ENCODE measurements at places on chromosomes 3 and 15.

DNA sequence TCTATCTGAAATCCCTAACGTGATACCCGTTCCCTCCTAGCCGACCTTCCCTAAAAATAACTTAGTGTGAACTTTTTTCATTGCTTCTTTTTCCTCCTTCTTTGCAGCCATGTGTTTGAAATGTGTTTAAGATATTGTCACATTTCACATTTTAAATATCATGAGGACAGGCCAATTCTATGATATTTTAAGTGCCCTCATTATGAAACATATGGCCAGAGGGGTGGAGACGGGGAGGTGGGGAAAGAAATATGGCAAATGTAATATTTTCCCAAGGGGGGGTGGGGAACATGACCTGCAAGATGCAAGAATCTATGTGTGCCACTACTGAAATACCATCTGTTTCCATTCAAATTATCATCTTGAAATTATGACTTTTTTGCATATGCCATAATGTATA lies 1039.2 kb downstream of the AGBL1 start:
- DNase-seq = no peak

- no peak for DNase-seq
These were observed 371.7 kb upstream of the RGMA start for GRCh38 chr15:93460717-93461116.

DNA sequence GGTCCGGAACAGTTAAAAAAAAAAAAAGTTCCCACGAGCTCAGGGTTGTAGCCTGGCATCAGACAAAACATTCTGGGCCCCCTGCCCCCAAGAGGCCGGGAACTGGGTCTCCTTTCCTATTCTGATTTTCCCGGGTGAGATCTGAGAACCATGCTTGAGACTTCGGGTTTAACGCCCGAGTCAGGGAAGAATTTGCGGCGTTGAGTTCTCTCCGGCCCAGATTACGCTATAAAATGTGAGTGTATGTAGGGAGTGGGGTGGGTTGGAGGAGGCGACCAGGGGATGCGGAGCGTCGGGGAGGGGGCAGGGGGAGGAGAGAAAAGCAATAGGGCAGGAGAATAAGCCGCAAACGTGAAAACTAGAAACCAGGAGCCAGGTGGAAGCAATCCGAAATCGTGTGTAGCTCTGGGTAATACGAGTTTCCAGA lies 2.7 kb downstream of the ZIC1 start:
- peak; percentile 52 for DNase-seq

DNA sequence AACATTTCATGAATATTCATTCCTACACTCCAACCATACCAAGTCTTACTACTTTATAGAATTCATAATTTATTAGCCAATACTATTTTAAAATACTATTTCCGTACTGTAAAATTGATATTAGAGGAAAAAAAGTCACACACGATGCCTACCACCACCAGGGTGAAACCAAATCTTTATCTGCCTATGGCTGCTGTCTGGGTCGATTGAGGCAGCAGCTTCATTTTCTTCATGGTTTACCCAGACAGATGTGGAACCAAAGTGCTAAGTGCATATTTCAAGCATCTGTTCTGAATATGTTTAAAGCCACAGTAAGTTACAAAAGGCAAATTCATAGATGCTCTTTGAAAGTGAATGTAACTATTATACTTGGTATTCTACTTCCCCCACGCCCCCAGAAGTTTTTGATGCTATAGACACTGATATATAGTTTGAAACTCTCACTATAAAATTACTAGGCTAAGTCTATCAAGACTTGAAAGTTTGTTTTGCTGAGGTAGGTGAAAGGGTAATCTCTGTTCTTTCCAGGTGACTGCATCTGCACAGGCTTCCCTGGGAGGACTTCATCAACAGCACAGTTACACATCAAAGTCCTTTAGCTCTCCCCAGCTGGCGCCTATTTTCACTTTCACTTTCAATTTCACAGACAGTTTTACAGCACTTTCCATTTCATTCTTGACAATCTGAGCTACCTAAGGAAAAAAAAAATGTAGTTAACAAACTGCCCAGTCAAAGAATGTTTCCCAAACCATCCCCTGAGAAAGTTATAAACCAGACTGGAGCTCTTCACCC lies 113.9 kb downstream of the POLQ start:
- DNase-seq = peak; percentile 56

DNA sequence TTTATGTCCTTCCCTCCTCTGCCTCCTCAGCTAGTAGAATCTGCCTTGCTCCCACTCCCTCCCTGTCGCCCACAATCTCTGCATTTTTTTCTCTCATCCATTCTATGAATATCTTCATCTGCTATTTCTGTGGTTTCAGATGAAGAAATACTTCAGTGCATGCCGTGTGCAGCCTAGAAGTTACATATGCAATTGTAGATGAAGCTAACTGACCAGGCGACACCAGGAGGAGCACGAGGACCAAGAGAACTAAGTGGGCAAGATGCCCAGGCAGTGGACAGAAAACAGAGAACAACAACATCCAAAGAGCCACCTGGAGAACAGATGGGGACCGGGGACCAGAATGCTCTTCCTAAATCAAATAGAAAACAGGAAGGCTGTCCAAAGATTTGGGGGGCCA lies 121.4 kb upstream of the ATP11B start:
- DNase-seq = peak; percentile 47

- DNase-seq = no peak
These were observed 35.5 kb downstream of the CYFIP1 start for GRCh38 chr15:22944651-22945050.

- peak; percentile 54 for DNase-seq
These were observed 126.7 kb upstream of the PRICKLE2 start for GRCh38 chr3:64351713-64352638.

- DNase-seq = peak; percentile 80
These were observed 787.7 kb downstream of the MCTP2 start for GRCh38 chr15:95018888-95019545.

DNA sequence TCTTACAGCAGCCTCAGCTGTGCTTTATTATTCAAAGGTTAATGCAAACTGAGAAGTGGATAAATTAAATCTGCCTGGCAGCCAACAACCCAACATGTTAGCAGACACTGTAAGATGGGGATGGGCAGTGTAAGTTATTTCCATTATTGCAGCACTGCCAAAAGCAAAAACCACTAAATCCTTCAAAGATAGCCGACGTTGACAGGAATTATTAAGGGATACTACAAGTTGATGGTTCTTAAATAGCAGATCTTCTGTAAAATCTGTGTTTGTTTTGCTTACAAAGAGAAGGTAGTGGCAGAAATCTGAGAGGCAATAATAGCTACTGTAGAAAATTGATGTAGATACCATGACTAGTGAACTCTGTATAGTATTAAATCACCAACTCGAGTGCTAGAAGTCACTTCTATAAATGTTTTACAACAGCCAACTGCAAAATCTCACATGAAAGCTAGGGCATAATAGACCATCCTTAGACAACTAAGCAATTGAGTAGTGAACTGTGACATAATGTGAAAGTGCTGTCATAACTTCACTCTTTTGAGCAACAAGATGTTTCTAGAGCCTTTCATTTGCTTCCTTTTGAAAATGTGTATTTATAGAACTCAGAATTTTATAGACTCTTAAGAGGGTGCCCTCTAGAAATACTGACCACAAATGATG lies 278.6 kb downstream of the UBE2E2 start:
- no peak for DNase-seq

GRCh38 chr15:51706291-51706690 lies 25.0 kb downstream of the SCG3 start:
- DNase-seq = peak; percentile 16

- DNase-seq = no peak
These were observed 42.9 kb downstream of the COLQ start for GRCh38 chr3:15478640-15478979.

DNA sequence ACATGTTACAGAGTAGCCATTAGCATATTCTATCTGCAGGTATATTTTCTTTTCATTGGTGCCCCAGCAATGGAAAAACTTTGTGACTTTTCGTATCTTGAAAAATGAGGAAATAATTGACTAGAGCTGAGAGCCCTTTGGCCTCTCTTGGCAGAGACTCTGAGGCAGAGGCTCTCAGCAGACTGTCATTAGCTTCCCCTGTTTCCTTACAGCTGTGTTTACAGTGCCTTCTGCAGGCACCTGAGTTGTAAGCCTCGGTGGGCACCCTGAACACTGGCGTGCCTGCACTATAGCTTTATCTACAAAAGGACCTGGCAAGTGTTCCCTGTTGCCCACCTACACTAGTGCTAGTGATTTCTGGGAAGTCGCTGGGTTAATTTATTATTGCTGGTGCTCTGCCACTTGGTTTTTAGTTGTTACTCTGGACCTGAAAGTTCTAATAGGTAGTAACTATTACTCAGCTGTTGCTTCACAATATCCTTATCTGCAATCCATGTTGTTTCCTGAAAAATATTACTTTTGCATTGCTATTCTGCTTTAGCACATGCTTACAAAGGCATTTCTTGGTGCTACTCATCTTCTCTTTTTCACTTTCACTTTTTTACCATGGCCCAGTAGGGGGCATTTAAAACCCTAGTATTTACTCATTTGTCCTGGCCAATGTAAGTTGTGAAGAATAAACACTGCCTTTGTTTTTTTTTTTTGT lies 7.8 kb upstream of the GPR171 start:
- DNase-seq = no peak

DNA sequence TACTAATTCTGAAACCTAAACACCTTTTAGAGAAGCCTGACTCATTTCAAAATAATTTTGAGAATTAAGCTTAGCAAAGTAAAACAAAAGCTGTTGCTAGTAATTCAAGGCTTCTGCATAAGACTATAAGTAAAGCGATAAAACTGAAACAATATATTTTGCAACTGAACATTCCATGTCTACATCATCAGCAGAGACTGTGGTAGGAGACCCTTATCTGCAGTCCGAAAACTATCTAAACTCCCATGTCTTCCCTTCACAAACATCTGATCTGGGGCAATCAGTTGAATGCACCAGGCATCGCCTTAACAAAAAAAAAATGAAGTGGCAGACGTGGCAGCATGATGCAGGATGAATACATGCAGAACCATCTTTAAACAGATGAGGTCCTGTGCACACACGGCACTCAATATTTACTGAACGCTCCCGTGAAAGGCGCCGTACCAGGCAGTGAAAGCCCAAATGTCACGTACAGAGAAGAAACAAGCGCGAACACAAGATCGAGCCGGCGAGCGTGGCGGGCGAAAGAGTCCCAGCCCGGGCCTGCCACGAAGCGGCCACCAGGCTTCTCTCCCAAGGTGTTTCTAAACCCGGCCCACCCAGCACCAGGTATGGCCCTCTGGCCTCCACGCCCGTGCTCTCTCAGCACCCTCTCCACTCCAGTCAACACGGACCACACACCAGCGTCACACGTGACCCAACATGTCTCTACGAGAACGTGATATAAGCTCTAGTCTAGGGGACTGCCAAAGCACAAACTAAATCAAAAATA lies 63.0 kb downstream of the CHSY1 start:
- DNase-seq = peak; percentile 65

- peak; percentile 62 for DNase-seq
These were observed 12.2 kb upstream of the IFT57 start for GRCh38 chr3:108234387-108234957.

DNA sequence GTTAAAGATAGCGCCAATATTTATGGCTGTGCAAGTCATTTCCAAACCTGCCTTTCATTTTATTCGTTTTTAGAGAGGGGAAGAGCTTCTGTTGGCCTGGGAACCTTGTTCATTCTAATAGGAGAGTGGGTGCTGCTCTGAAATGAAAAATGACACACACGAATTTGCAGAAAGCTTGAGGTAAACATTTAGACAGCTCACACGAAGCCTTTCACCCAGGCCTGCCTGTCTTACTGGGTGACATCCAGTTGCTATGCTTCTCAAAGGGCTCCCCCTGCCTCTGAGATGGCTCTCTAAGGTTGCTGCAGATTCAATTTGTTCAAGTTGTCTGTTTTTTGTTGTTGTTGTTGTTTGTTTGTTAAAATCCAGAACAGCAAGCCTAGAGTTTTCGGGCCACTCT lies 18.2 kb downstream of the PEX5L start:
- DNase-seq = no peak

- DNase-seq = peak; percentile 35
These were observed 2.0 kb upstream of the RPUSD2 start for GRCh38 chr15:40567111-40567510.

DNA sequence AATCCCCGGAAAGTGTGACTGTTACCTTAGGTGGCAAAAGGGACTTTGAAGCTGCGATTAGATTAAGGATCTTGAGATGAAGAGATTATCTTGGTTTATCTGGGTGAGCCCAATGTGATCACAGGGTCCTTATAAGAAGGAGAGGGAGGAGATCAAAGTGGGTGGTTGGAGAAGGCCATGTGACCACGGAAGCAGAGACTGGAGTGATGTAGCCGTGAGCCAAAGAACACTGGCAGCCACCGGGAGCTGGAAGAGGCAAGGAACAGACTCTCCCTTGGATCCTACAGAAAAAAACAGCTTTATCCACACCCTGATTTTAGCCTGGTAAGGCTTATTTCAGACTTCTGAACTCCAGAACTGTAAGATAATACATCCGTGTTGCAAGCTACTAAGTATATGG lies 29.9 kb downstream of the CRABP1 start:
- no peak for DNase-seq

DNA sequence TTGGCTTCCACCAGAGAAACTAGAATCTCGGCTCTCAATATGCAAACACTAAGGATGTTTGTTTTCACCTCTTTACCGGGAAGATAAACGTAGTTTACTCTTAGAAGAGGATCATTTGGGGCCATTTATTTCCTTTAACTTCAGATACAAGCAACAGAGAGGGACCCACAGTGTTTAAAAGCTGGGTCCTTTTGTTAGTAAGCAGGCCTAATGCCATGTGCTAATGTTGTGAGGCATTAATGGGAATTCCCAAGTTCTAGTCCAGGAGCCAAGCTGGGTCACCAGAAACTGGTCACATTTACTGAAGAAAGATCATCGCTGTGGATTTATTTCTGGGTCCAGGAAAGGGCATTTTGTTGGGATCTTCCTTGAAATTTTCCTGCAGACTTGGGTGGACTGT lies 78.1 kb upstream of the ADAMTS9 start:
- no peak for DNase-seq

GRCh38 chr3:12585181-12585580 lies 28.3 kb downstream of the MKRN2 start:
- DNase-seq = no peak

Data from LHCN-M2 (cell line).